Endothelial cell (in vitro differentiated cells): ENCODE measurements at places on chromosomes 7 and 10. TPM values are rescaled to one million over a fixed set of nuclear protein-coding genes. Genes with fewer than 3 reads are reported as not detected.

DNA sequence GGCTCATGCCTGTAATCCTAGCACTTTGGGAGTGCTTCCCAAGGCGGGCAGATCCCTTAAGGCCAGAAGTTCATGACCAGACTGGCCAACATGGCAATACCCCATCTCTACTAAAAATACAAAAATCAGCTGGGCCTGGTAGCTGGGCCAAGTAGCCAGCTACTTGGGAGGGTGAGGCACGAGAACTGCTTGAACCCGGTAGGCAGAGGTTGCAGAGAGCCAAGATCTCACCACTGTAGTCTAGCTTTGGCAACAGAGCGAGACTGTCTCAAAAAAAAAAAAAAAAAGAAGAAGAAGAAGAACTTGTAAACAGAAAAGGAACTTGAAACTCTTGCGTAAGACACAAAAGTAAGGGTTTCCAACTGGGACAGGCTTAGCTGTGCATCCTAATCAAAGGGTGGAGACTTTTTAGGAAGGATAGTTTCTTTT lies 5.6 kb upstream of the IFIT2 start:
- DNase-seq = no peak

DNA sequence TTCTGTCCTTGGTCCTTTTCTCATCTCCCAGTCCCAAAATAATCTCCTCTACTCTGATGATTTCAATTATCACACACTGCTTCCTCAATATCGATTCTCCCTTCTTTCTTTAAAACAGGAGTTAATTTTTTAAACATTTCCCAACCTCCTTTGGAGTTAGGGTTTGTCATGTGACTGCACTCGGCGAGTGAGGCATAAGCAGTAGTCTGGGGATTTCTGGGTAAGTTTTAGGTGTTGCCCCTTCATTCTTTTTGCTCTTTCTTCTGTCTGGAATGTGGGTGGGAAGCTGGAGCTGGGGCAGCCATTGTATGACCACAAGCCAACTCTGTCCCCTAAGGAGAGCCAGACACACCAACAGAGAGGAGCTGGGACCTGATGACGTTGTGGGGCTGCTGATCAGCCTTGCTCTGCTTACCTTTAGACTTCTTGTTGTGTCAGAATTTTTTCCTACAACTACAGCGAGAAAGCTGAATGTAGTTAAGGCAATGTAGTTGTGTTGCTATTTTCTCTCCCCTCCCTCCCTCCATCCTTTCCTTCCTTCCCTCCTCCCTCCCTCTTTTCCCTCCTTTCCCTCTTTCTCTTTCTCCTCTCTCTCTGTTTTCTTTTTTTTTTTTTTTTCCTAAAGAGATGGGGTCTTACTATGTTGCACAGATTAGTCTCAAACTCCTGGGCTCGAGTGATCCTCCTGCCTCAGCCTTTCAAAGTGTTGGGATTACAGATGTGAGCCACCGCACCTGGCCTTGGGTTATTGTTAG lies 6.5 kb upstream of the TSPAN14 start:
- no peak for DNase-seq

GRCh38 chr7:106329971-106330733 lies 45.4 kb upstream of the NAMPT start:
- DNase-seq = no peak

- DNase-seq = no peak
Measured at GRCh38 chr10:48636231-48636630, 31.4 kb upstream of the ARHGAP22 start.

DNA sequence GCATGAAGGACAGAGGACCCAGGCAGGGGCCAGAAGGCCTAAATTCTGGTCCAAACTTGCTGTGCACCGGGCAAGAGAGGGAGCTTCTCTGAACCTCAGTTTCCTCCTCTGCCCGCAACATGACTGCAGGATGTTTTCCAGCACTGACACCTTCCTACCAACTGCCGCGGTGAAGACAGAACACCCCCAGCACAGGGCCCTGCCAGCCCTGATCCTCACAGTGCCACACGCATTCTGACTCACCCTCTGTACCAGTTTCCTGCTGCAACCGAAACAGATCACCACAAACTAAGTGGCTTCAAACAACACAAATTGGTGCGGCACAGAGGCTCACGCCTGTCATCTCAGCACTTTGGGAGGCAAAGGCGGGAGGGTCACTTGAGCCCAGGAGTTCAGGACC lies 18.1 kb downstream of the MAD1L1 start:
- no peak for DNase-seq

DNA sequence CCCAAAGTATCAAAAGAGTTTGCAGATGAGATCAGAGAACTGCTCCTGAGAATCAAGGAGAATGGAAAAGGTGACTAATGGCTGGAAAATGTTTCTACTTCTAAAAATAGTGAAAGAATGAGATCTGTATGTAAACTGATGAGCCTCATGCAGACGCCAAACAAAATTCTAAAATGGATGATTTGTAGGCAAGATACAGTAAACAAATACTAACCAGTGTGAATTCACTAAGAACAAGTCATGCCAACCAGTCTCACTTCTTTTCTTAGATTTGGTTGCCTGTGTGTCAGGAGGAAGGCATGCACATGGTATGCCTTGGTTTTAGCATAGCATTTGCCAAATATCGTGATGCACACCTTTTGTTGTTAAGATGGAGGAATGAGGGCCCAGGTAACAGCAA lies 94.9 kb upstream of the PIK3CG start:
- no peak for DNase-seq

GRCh38 chr7:134744569-134744968 lies 34.9 kb upstream of the CALD1 start:
- no peak for DNase-seq

DNA sequence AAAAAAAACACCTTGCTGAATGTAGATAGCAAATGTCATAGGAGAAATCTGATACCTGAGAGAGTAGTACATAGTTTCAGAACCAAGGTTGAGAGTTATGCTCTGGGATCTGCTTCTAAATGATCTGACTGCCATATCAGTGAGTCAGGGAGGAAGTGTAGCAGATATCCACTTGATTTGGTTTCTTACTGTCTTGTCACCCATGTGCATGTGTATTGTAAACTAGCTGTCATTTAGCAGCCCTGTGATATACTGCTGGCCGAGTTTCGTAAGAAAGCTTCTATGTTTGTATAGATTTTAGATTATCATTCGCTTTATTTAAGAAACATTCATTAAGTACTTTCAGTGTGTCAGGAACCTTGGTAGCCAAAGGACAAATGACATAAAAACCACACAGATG lies 42.0 kb downstream of the SP4 start:
- DNase-seq = no peak

GRCh38 chr7:134444198-134444960 lies 14.5 kb downstream of the AKR1B1 start:
- DNase-seq = no peak

GRCh38 chr10:22849077-22849805 lies 78.6 kb upstream of the ARMC3 start:
- DNase-seq = no peak

- DNase-seq = no peak
Measured at GRCh38 chr7:108045669-108046068, 42.7 kb upstream of the LAMB1 start.

DNA sequence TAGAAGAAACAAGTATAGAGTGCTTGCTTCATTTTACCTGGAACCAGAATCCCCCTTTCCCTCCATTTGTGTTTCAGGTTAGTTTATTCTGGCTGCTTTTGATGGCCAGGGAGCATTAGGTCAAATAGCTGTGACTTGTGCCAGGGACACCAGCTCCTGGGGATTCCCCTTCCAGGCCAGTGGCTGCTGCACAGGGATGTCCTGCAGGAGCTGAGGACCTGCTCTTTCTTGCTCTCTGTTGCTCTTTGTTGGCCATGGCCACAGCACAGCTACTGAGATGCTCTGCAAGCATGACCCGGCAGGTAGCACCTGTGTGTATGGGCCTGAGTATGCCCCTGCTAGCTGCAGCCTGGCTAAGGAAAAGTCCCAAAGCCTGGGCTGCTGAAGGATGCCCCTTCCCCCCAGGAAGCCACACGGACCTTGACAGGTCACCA lies 208.9 kb downstream of the EBF3 start:
- no peak for DNase-seq

DNA sequence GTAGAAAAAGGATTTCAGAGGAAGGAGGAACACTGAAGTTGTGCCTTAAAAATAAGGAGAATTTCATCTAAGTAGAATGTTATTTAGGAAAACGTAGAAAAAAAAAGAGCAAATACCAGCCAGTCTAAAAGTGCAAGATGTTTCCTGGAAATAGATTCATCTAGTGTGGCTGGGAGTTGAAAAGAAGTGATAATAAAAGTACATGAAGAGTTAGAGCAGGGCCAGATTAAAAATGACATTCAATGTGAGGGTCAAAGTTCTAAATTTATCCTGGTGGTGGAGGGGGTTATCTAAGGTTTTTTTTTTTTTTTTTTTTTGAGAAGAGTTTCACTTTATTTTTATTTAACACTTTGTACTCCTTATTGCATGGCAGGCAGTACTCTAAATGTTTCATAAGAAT lies 289.3 kb downstream of the MDFIC start:
- DNase-seq = no peak

DNA sequence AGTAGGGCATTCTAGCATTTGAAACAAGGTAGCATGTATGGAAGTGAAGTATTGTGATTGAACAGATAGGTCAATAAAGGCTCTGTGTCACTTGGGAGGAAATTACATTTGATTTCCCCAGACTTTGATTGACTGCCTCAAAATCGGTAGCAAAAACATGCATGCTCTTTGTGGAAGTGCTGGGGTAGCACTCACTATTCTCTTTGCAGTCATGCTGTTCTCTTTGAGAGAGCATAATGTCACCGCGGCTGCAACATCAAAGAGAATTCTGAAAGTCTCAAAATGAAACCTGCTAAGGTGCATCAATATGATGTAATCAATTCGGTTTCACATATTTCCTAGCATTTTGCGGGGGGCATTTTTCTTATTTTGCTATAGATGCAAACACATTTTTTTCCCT lies 64.2 kb downstream of the ARMC3 start:
- no peak for DNase-seq

- peak; percentile 1 for DNase-seq
Measured at GRCh38 chr10:46234026-46234425, 52.8 kb upstream of the ANTXRL start.

DNA sequence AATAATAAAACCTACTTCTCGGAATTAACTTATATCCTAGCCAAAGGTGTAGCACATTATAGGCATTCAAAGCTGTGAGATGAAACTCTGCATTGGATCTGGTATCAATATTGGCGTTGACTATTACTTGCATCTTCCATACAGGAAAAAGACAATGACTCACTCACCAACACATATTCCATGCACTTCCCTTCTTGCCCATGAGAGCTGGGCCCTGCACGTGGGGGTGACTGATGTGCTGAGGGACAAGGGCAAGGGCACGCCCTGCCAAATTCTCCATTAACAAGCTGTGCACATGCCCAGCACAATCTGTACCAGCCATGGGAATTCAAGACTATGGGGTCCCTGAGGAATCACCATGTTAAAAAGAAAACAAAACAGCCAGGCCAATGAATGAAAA lies 188.1 kb upstream of the PDE1C start:
- no peak for DNase-seq

The PDSS1 gene
- 8.0 TPM for total RNA-seq

The CALHM1 gene
- not detected for total RNA-seq

The GRM8 gene
- total RNA-seq = 1.5 TPM

The KNDC1 gene
- 1.3 TPM for total RNA-seq

The DPYSL4 gene
- 15.0 TPM for total RNA-seq

The INSYN2A gene
- 1.7 TPM for total RNA-seq

The ZNF32 gene
- 25.7 TPM for total RNA-seq

The ABLIM1 gene
- total RNA-seq = 55.9 TPM

The MMP21 gene
- total RNA-seq = not detected
